ENCODE measurements at places on chromosomes 7 and 10. TPM values are rescaled to one million over a fixed set of nuclear protein-coding genes. Genes with fewer than 3 reads are reported as not detected.

GRCh38 chr10:103416436-103417147 is 20.2 kb downstream of the PDCD11 start:
- peak; percentile 80 for DNase-seq

DNA sequence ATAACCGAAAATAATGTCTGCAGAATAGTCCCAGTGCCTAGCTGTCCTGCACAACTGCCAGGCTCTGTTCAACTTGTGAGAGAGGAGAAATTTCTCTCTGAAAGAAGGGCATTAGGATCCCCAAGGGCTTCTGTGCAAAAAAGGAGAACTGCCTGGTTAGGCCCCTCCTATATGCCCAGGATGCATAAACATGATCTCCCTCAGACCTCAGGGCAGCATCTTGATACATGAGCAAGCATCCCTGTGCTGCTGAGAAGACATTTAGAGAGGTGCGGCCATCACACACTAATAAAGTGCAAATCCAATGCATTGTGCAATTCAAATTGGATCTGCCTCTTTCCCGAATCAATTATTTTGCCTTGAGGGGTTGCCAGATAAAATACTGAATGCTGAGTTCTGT is 553.6 kb downstream of the TNS3 start:
- DNase-seq, result no peak

DNA sequence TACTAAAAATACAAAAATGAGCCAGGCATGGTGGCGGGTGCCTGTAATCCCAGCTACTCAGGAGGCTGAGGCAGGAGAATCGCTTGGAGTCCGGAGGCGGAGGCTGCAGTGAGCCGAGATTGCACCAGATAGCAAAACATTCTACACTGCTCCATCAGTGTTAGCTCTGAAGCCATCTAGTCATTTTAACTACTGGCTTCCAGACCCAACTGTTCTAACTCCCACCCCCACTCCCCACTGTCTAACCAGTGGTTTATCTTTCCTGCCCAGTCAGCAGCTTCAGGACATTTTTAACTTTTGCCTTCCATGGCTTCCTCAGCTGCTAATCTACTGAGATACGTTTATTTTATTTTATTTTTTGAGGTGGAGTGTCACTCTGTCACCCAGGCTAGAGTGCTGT is 6.2 kb upstream of the FRAT1 start:
- no peak for DNase-seq

GRCh38 chr10:13143766-13144165 is 17.6 kb upstream of the MCM10 start:
- no peak for DNase-seq

DNA sequence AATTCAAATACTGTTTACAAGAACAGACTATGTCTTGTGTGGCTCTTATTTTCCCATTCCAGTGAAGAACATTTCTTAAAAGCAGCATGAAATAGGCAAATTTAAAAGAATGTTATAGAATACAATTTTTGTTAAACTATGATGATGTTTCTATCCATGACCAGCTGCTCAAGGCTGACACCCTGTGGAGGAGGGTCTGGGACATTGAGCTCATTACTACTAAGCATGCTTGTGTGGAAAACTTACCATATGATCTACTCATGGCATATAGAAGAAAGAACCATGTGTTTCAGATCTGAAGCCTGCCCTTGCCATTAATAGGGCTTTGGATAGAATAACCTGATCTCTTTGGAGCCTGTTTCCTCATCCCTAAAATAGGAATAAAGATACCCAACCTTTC is 125.0 kb downstream of the FOXP2 start:
- DNase-seq, result peak; percentile 66

CCDC136 gene
- 1.3 TPM for total RNA-seq

RBP4 gene
- total RNA-seq, result not detected

TCERG1L gene
- total RNA-seq, result not detected

ASIC3 gene
- under 0.01 TPM for total RNA-seq
